ENCODE measurements at places on chromosomes 3 and 15. TPM values are rescaled to one million over a fixed set of nuclear protein-coding genes. Genes with fewer than 3 reads are reported as not detected.
A peak's percentile ranks its signal among the peaks of the same experiment; 100 is the strongest.

DNA sequence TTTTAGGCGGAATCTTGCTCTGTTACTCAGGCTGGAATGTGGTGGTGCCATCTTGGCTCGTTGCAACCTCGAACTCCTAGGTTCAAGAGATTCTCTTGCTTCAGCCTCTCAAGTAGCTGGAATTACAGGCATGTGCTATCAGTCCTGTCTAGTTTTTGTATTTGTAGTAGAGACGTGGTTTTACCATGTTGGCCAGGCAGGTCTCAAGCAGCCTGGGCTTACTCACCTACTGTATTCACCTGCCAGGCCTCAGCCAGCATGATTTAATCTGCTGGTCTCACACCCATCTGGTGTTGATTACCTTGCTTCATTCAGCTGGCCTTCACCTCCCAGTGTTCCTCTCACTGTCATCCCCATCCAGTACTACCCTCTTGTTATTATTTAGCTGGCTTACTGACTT lies 102.0 kb downstream of the IL12A start:
- DNase-seq: no peak

GRCh38 chr15:65204931-65205660 lies 6.2 kb downstream of the CILP start:
- no peak for DNase-seq

- DNase-seq: no peak
These were observed 236.0 kb downstream of the CACNA2D3 start for GRCh38 chr3:54358316-54358715.

Gene DNASE1L3
- total RNA-seq: 2.1 TPM

- DNase-seq: peak; percentile 73
These were observed 192.6 kb upstream of the LYSMD4 start for GRCh38 chr15:99925661-99926461.
